ENCODE measurements at places on chromosomes 3 and 15.

GRCh38 chr3:136626493-136626892 is 125.7 kb downstream of the STAG1 start:
- DNase-seq: no peak

DNA sequence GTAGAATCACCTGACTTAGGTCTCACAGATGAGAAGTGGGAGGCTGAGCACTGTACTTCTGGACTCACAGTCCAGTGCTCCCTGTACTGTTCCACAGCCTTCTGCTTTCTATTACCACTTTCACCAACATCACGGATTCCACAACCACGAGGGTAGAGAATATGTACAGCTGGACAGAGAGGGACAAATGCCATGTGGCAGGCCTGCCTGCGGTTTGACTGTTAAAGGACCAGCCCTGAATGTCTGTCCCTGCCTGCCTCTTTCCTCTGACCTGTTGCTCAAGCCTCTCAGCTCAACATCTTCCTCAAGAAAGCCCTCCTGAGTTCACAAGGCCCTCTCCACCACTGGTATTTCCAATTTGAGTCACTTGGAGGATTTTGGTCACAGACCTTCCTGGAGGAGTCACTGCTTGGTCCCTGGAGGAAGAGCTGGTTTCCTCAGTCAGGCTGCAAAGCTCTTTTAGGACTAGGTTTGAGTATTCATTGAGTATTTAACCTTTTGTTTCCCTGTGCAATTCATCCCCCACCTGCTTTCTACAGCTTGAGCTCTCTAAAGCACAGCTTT is 49.1 kb downstream of the RAB11A start:
- no peak for DNase-seq

GRCh38 chr3:194277786-194278130 is 73.4 kb downstream of the CPN2 start:
- no peak for DNase-seq

DNA sequence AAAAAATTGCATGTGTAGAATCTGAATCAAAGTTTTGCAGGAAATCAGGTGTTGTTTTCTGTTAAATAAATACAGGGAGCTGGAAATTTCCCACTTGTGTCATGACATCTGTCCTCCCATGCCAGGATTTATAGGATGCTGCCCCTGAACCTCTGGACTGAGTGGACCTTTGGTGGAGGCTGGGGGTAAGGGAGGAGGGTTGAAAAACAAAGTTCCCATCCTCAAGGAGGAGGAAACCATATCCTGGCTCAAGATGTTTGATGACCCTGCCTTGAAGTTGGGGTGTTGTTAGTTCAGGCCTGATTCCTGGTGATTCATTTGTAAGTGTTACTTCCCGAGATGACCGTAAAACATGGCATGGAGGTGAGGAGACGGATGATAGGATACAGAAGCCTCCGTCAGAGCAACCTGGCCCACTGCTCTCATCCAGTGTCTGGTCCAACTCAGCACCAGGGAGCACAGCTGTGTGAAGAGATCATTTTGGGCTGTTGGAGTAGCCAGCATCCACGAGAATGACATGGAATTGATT is 223.6 kb downstream of the CACNA2D3 start:
- no peak for DNase-seq

DNA sequence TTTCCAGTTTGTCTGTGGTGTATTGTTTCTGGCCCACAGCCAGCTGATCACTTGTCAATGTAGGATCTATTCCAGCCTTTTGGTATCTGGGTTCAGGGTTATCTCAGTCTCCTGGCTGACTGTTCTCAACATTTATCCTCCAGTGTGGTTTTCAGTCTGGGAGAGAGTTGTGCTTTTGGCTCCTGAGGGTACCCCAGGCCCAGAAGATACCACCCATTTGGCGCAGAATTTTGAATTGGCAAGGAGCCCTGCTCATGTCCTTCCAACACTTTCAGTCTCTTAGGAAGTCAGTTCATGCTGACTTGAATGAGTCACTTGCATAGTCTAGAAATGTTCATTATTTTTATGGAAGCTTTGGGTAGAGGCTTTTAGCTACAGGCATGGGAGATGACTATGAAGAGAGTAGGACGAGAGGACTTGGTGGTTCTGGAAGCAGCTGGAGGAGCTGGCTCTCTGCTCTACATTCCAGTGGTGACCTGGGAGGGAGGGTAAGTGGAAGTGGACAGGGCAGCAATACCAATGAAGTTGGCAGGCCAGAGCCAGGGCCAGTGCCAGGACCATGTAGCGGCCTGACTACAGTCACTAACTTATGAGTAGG is 7.2 kb downstream of the POLR2H start:
- no peak for DNase-seq

GRCh38 chr3:28617821-28618220 is 269.2 kb upstream of the AZI2 start:
- DNase-seq: no peak

GRCh38 chr3:23046536-23046935 is 156.6 kb upstream of the UBE2E2 start:
- DNase-seq: no peak

DNA sequence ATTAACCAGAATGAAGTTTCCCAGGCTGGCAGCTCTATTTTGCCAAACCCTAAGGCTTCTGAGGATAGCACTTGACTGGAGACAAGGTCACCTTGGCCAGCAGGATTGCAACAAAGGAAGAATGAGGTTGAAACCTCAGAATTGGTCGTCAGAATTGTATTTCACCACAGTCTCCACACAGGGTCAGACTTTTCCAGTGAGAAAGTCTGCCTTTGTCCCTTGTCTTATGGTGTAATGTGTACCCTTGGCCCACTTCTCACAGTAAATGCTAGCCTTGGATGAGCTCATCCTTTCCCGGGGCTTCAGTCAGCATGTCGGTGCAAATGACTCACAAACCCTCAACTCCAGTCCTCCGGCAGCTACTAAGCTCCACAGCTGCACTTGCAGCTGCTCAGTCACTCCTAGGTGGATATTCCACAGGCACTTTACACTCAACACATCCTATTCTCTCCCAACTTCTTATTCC is 19.7 kb downstream of the SSR3 start:
- no peak for DNase-seq

DNA sequence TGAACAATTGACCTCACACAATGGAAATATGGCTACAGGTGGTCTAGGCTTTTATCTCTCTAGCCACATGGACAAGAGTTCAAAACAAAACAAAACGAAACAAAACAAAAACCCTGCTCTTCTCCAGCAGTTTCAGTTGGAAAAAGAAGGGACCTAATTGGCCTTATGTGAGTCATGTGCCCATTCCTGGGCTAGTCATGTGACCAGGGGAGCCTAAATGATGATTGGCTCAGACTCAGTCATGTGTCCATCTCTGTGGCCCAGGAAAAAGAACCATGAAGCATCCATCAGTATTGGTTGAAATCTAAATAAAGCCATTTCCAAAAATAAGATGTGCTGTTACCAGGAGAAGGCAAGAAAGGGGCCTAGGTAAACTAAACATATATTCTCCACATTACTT is 96.8 kb downstream of the ANXA2 start:
- no peak for DNase-seq

DNA sequence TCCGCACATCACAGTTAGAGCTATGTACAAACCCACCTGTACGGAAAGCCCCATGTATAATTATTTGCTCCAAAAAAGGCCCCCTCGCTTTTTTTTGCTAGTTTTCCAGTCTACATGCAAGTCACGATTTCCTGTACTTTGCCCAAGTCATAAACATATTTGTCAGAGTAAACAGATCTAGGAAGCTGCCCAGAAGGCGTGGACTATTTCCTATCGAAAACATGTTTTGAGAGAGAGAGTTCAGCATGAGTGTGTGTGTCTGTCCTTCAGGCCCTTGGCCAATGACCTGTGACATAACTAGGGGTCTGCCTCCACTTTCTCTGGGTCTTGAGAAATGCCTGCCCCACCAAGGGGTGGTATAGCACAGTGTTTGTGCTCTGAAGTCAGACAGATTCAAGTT is 72.7 kb upstream of the HACD2 start:
- no peak for DNase-seq

DNA sequence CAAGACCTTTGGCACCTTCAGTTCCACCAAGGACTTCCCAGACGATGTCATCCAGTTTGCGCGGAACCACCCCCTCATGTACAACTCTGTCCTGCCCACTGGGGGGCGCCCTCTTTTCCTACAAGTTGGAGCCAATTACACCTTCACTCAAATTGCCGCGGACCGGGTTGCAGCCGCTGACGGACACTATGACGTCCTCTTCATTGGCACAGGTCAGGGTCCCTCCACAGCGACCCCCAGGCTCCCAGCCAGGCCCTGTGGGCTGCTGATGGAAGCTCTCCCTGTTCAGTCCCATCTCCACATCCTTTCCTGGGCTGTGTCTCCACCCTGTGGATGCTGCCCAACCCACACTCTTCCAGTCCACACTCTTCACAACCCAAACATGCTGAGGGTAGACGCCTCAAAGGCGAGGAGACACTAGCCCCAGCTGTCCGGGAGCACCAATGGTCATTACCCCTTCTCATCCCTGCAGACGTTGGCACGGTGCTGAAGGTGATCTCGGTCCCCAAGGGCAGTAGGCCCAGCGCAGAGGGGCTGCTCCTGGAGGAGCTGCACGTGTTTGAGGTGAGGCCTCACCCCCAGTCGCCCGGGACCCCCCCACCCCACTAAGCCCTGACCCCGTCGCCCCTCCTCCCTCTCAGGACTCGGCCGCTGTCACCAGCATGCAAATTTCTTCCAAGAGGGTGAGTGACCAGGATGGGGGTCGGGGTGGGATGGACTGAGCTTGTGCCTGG is 4.3 kb upstream of the LSMEM2 start:
- peak; percentile 47 for DNase-seq

DNA sequence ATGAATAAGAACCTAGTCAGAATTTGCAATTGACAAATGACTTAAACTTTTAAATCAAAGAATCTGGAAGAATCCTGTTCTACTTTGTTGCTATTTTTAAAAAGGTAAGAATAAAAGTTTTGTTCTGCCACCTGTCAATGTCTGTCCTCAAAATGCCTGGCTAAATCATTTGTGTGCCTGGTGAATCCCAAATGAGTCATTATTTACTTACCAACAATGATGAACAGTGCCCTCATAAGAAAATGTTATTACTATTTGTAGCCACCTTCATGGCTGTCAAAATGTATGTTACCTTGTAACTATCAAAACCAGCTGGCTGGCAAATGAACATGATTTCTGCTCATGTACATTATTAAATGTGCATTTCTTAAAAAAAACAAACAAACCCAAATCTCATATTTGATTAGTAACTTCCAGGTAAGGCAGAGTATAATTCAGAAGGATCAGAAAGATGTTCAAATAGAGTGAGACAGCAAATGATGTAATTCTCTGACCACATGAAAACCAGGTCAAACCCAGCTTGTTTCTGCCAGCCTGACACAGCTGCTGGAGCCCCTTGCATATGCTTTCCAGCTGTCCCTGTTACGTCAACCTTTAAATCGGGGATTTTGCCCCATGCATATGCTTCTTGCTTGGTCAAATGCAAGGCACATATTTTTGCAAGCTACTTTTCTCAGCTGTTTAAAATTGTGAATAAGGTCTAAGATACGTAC is 137.9 kb downstream of the SSR3 start:
- DNase-seq: no peak

GRCh38 chr3:176554791-176555654 is 642.3 kb downstream of the TBL1XR1 start:
- DNase-seq: no peak

DNA sequence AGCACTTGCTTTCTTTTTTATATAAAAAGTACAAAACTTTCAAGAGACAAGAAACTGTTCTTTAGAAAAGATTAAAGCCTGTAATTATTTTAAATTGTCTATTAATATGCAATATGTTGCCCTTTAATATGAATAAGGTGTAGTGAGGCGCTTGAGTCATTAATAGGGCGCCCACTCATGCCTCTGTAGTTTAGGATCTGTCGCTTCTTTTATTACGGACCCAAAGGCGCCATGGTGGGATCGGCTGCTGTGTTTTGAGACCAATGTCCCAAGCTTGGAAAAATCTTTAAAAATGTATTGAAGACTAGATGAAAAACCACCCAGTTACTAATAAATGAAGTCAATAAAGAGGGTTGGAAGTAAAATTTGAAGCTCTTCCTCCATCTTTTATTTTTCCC is 259.5 kb upstream of the MEIS2 start:
- no peak for DNase-seq

All from stimulated activated CD8-positive, alpha-beta memory T cell treated with anti-CD3 and anti-CD28 coated beads, Interleukin-15, amount 100 ng/mL, for 24 hours (primary cell).